ENCODE measurements at places on chromosomes 2 and 18. TPM values are rescaled to one million over a fixed set of nuclear protein-coding genes. Genes with fewer than 3 reads are reported as not detected.

PLCL1 gene
- 0.41 TPM for total RNA-seq

GRCh38 chr18:25420077-25420825 is 68.3 kb upstream of the ZNF521 start:
- peak; percentile 36 for DNase-seq

GRCh38 chr2:12661489-12661888 is 55.2 kb upstream of the TRIB2 start:
- DNase-seq: no peak

- no peak for DNase-seq
Measured at GRCh38 chr2:201769666-201770373, 10.9 kb downstream of the ALS2 start.

- peak; percentile 73 for DNase-seq
Measured at GRCh38 chr2:152715854-152716428, 1.3 kb downstream of the PRPF40A start.
